ENCODE measurements at places on chromosomes 11 and 22. TPM values are rescaled to one million over a fixed set of nuclear protein-coding genes. Genes with fewer than 3 reads are reported as not detected.

DNA sequence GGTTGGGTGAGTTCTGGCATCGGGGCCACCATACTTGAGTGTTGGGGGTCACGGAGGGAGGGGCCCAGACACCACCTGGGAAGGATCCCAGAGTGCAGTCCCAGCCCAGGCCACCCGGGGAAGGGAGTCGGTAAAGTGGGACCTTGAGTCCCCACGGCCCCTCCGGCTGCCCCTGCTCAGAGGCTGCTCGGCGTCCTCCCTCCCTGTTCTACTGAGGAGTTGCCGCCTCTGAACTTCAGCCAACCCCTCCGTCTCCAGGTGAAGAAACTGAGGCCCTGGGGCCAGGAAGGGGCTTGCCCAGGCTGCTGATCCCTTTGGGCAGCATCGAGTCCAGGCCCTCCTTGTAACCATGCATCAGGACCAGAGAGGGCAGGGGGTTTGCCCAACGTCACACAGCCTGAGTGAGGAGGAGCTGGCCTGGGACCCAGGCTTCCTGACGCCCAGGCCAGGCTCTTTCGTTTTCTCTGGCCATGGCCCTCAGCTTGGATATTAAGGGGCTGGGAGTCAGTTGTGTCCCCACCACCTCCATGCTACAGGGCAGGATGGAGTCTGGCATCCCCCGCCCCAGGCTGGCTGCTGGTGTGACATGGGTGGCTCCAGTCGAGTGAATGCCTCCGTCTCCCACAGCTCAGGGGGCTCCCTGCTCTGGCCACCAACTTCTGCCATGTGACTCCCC, 1.3 kb downstream of the PARVG start:
- DNase-seq, result peak; percentile 89

DNA sequence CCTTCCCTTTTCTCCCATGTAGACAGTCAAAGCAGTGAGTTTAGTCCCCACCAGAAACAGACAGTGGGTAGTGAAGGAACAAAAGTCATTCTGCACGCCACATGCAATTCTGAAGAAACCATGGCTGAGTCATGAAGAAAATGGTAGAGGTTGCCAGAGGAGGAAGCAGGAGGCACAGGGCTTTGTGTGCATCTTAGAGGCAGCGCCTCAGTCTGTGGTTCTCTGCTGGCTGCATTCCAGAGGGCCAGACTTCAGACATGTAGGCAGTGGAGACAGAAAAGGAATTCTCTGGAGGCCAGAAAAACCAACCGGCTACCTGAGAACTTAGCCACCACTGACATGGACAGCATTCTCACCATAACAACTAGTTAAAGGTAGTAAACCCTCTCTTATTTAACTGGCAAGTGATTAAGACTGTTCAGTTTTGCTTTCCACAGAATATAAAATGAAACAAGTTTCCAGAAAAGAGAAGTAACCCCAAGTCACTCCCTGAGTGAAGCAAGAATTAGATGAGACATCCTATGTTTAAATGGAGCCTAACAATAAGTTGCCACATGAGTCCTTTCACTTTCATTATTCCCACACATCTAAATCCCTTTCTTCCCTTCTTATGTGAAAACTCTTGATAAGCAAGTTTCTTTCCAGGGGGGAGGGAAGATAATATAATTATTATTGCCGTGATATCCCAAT, 556.1 kb downstream of the SOX6 start:
- no peak for DNase-seq

- no peak for DNase-seq
Measured at GRCh38 chr11:22688914-22689313, 22.5 kb downstream of the GAS2 start.

The NLRP6 gene
- total RNA-seq, result 10.0 TPM

The DEUP1 gene
- not detected for total RNA-seq
